Stimulated activated CD4-positive, alpha-beta T cell treated with anti-CD3 and anti-CD28 coated beads, TNF-alpha, amount 100 ng/mL, for 24 hours (primary cell): ENCODE measurements at places on chromosomes 4 and X.

- DNase-seq: no peak
Observed at GRCh38 chr4:65865489-65865888, 195.2 kb upstream of the EPHA5 start.

GRCh38 chr4:14241574-14241973 is 614.0 kb upstream of the BOD1L1 start:
- DNase-seq: no peak

GRCh38 chr4:170259631-170260153 is 169.9 kb upstream of the AADAT start:
- peak; percentile 19 for DNase-seq

DNA sequence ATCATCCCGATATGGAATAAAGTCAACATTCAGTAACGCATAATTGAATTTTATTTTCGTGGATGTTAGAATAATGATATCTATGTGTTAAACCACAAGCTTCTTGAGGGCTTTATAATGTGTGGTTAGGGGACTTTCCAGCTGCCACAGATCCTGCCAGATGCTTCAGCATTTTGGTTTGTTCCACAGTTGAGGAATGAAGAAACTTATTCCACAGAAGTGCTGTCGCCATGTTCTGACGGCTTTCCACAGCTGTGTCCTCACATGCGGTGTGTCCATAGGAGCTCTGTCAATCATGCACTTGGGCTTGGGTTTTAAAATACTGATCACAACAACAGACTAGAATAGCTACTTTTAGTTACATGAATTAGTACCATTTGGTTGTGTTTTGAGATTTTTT is 411.9 kb downstream of the TRIML1 start:
- DNase-seq: no peak

DNA sequence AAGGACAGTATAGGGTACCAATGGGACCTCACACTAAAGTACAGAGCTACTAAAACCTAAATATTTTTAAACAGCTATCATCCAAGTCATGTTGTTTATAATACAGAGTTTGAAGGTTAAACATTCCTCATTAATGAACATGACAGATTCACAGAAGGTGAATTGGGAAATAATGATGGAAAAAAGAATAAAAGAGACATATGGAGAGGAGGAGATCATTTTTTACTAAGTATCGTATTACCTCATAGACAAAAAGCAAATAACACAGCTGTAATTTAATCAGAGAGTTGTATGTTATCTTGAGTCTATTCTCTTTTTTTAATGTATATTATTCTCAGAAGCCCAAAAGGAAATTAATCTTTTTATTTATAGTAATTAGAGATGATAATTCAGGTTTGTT is 7.9 kb downstream of the PLK4 start:
- DNase-seq: no peak

- DNase-seq: no peak
Observed at GRCh38 chr4:19193274-19193981, 1058.3 kb upstream of the SLIT2 start.
